Hematopoietic multipotent progenitor cell treated with erythropoietin and hydrocortisone succinate and interleukin-3 and kit ligand, for 6 days (in vitro differentiated cells): ENCODE measurements at places on chromosomes 7 and 10.
A peak's percentile ranks its signal among the peaks of the same experiment; 100 is the strongest.

DNA sequence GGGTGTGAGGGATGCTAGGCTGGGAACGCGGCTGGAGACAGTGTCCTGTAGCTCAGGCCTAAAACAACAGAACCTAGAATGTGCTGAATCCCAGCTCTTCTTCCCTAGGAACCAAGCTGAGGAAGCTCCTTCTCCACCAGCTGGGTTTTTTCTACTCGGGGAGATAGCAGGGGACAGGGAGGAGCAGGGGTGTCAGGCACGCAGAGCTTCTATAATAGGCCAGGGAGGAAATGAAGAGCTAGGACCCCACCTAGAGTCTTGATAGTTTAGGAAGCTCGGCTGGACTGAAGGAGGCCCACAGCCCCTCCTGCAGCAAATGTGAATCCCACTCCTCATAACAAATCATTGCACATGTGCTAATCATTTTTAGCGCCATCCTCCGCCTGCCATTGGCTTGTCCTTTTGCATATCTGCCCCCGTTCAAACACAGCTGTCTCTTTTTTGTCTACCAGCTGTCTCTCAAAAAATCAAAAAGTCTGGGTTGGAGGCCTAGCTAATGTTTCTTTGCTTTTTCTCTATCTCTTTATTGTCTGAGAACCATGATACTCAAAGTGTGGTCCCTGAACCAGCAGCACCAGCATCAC lies 24.1 kb upstream of the FAM180A start:
- DNase-seq, result no peak

DNA sequence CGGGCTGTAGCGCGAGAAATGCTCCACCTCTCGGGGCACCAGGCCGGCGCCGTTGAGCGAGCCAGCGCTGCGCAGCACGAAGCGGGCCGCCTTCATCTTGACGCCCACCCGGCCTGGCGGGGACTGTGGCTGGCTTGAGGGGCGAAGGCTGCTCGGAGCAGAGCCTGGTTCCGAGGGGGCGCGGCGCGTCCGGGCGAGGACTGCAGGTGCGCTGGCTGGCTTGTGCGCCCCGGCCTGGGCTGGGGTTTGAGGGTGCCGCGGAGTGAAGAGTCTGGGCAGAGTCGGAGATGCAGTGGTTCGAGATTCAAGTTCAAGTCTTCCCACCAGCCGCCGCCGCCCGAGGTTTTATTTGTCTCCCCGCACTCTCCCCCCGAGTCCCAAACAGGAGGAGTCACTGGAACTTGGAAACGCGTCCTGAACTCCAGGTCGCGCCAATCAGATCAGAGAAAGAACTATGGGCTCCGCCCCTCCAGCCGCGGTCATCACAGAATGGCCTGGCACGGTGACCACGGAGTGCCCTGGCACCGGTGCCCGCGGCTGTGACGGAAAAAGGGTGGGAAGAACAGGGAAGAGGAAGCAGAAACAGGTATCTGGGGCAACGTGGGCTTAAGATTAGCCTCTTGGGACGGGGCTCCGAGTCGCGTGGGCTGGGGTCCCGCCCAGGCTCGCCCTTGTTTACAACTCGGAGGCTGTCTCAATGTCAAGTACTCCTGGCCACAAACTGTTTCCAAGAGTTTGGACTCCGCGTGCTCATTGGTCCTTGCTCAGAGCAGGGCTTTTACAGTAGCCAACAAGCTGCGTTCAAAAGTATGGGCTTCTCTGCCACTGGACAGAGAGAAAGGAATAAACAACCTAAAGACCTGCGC lies at the start of gene PDK4:
TSS of gene PDK4 (minus strand) at position 319 of the 866 bp plus-strand sequence. CDS start at position 96, 223 bp downstream.
- DNase-seq, result peak; percentile 17

DNA sequence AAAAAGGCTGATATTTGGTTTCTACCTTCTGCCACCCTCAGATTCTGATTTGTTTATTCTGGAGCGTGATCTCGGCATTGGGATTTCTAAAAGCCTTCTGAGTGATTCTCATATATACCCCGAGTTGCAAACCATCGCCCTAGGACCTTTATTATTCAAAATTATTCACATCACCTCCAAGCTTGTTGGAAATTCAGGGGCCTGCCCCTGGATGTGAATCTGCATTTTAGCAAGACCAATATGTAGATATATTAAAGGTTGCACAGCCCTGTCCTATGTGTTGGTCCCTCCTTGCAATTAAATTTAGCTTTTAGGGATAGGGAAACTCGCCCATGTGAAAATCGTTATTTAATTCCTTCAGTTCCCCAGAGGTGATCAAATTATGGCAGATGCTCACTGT lies 9.0 kb upstream of the CHN2 start:
- no peak for DNase-seq

DNA sequence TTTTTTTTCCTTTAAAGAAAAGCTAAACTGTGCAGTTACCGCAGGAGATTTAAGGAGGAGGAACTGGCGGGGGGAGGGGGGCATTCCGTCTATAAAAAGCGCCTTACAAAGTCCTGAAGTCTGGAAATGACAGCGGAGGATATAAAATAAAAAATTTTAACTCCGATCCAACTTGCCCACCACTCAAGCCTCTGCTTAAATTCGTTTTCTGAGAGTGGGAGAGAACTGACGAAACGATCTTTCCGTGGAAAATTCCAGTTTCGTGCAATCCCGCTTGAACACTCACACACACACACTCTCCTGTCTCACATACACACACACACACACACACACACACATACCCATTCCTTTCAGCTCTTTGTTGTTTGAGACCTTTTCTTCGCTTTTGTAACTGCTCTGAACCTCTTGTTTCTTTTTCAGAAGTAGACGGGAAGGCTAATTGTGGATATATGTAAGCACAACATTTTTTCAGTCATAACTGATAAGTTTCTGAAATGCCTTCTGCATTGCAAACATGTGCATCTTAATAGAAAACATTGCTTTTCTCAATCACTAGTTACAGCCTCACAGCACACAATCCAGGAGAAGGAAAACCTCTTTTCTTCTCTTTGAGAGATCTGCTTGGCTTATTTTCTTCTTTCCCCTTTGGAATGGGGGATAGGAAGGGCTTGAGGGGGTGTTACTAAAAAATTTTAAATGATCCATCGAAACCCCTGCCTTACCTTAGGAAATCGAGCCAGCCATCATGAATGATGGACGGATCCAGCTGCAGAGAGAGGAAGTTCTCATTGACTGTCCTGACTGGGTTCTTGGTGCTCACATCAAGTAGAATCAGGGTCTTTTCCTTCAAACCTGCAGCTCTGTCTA lies 628 bp downstream of the HPSE2 start:
- DNase-seq, result peak; percentile 10

DNA sequence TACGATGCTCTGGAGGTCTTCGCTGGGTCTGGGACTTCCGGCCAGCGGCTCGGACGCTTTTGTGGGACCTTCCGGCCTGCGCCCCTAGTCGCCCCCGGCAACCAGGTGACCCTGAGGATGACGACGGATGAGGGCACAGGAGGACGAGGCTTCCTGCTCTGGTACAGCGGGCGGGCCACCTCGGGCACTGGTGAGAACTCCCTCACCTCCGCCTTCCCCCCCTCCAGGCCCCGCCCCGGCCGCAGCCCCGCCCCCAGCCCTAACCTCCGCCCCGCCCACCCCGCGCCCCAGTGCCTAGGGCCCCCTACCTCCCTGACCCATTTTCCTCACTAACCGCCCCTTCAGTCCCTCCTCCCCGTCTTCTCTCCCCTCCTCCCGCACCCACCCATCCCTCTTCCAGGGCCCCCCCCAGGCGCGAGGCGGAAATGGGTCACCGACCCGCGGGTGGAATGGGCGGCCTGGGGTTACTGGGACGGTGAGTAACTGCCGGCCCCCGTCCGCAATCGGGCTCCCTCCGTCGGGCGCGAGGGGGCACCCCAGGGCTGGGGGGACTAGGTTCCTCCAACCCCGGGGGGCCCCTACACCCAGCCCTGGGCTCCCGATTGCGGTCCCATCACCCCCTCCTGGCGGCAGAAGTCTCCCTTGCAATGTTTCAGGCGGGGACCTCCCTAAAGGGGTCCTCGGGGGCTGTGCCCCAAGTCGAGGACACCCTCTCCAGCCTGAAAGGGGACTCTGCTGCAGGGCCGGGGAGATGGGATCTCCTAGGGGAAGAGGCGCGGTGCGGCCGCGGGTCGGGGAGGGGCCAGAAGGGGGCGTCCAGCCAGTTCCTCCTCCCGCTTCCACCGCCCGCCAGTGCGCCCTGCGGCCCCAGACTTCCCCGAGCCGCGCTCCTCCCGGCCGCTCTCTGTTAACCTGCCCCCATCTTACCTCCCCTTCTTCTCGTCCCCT lies 2.1 kb downstream of the PCOLCE start:
- peak; percentile 87 for DNase-seq

- peak; percentile 42 for DNase-seq
Observed at GRCh38 chr7:72405418-72405817, 6.7 kb downstream of the CALN1 start.

DNA sequence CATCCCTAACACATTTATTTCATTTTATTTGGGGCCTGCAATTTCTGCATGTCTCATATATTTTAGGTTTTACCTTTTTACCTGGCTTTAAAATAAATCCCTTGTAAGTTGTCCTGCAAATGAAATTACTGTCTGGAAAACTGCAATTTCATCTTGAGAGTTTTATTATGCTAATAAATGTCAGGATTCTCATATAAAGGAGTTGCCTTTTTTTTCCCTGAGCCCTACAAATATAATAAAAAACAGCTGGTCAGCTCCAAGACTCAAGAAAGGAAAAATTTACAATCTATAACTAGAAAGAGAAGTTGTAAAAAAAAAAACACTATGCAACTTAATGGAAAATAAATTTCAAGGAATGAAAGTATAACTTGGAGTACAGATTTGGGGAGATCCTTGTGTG lies 108.7 kb downstream of the SH2D4B start:
- no peak for DNase-seq

GRCh38 chr7:139722604-139723003 lies 55.2 kb downstream of the HIPK2 start:
- no peak for DNase-seq

GRCh38 chr10:104138131-104138530 lies 16.2 kb downstream of the SFR1 start:
- no peak for DNase-seq

DNA sequence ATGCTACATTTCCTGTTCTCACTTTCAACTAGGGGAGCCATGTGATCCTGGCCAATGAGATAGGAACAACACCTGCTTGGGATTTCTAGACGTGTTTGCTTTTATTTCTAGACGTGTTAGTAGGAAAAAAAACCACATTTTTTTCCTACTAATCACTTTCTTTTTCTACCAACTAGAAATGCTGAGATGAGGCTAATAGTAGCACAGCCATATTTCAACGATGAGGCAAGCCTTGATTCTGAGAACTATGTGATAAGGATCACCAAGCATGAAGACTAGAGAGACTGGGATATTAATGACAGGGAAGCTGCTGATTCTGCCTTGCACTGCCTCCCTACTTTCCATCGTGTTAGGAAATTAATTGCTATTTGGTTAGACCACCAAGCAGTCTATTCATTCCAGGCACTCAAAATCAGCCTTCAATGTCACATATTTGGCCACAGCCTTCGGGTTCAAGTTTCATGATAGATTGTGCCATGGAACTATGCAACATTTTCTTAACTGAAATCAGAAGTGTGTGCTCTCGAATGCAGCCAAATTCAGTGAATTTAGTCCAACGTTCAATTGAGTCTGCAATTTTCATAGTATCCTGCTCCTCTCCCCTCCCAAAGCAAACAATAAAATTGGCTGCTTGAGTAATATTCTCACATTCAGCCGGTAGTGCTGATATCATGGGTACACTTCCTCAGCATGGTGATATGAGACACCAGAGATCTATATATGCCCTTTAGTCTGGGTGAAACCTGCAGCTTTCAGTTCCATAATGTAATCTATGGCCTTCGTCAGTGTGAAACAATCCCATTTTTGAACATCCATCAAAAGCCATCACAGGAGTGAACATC lies 98.1 kb downstream of the GPR37 start:
- DNase-seq, result no peak

DNA sequence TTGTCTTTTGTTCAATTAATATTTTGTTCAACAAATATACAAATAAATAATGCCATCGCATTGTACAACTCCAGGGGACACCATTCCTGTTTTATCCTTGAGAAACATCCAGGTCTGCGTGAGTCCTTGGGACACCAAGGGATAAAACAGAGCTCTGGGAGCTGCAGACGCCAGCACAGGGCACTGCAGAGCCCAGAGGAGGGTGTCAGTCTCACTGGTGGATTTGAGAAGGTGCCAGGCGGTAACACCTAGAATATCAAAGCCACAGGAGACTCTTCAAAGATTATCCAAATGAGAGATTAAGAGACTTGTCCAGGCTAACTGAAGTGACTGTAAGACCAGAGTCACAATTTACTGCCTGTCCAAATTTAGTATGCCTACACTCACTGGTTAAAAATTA lies 55.3 kb downstream of the TEX36 start:
- DNase-seq, result no peak

DNA sequence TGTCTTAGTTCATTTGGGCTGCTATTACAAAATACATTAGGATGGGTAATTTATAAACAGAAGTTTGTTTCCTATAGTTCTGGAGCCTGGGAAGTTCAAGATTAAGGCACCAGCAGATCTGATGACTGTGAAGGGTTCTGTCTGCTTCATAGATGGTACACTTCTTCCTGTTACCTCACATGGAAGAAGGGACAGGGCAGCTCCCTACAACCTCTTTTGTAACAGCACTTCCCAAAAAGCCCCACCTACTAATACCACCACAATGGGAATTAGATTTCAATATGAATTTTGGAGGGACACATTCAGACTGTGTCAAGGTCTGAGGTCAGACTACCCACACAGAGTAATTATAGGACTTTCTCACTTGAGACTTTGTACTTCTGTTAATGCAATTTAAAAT lies 260.3 kb downstream of the ARHGAP12 start:
- no peak for DNase-seq

- DNase-seq, result no peak
Observed at GRCh38 chr7:135428879-135429278, 81.0 kb downstream of the CNOT4 start.

- DNase-seq, result no peak
Observed at GRCh38 chr10:29838539-29838938, 203.8 kb upstream of the SVIL start.

- DNase-seq, result peak; percentile 46
Observed at GRCh38 chr7:47497367-47498096, 84.4 kb downstream of the TNS3 start.

- no peak for DNase-seq
Observed at GRCh38 chr10:77545585-77545984, 92.0 kb downstream of the KCNMA1 start.

GRCh38 chr7:70805360-70805759 lies 326.6 kb upstream of the GALNT17 start:
- DNase-seq, result no peak

DNA sequence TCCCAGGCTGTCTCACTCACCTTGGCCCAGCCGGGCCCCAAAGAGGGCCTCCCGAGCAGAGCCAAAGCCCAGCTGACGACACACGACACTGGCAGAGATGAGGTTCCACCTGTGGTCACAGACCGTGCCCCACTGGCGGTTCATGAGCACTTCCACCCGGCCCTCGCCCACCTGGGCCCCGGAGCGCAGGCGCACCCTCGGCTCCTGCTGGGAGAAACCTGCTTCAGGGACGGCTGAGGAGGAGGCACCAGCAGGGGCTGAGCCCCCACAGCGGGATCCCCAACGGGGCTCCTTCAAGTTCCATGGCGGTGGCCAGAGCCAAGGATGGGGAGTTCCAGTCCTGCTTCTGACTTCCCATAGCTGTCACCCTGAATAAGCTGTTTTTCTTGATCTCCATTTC lies 10.0 kb downstream of the LOXL4 start:
- DNase-seq, result no peak

- no peak for DNase-seq
Observed at GRCh38 chr7:105978974-105979373, 15.9 kb downstream of the CDHR3 start.

- no peak for DNase-seq
Observed at GRCh38 chr7:40850017-40850416, 715.2 kb downstream of the SUGCT start.
